Vagina (tissue), 2 donors: ENCODE measurements at places on chromosomes 5 and 9.

DNA sequence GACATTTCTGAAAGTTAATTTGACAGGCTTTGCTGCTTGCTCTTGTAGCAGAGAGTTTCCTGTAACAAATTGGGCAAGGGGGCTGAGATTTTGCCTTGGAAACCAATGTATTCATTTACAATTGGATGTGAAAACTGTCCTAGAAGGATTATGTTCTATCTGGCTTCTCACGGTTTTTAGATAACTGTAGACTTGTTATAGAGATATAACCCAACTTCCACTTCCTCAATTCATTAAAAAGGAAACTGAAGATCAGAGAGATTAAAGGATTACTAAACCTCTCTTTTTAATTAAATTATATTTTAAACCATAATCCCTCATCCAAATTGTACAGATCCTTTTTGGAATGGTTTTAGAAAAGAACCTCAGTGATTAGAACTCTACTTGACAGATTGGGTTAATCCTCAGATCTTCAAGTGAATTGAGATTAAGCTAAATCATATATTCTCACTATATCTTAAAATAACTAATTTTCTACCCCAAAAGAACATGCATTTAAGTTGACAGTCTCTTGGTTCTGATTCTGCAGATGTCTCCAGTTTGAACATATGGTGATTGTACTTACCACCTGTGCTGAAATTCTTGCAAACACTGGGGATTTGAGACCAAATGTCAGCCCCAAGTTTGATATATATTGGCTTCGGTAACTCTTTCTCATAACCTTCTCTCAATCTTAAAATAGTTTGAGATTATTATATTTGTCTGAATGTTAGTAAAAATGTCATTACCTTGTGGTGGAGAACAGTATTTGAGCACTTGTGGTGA lies 130.1 kb upstream of the C9orf72 start:
- DNase-seq: no peak
- no peaks in the 10 kb centered on the region for H3K36me3 ChIP-seq
- H3K4me1 ChIP-seq: no peaks in the 10 kb centered on the region
- H3K27ac ChIP-seq: no peak overlapping the region

- no peak overlapping the region for H3K4me3 ChIP-seq
- no peaks in the 10 kb centered on the region for H3K36me3 ChIP-seq
- no peaks in the 10 kb centered on the region for H3K4me1 ChIP-seq
- no peak overlapping the region for H3K27ac ChIP-seq
- no peak for DNase-seq
These were observed 12.0 kb upstream of the PHYKPL start for GRCh38 chr5:178244576-178244975.

DNA sequence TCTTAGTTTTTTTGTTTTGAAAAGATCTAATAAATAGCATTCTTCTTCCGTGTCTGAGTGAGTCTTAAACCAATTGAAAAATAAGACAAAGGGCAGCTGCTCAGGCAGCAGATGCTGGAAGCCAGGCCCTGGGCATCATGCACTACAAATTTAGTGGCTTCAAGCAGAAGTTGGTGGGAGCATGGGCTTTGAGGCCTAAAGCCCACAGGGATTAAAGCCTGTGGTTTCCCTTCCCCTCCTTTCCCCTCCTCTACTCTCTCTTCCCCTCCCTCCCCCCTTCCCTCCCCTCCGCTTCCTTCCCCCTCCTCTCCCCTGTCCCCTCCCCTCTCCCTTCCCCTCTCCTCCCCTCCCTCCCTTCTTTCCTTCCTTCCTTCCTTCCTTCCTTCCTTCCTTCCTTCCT lies 20.1 kb upstream of the KIF4B start:
- DNase-seq: no peak
- no peak overlapping the region for H3K4me3 ChIP-seq
- no peaks in the 10 kb centered on the region for H3K36me3 ChIP-seq
- H3K27ac ChIP-seq: no peak overlapping the region
- H3K27me3 ChIP-seq: no peaks in the 10 kb centered on the region

DNA sequence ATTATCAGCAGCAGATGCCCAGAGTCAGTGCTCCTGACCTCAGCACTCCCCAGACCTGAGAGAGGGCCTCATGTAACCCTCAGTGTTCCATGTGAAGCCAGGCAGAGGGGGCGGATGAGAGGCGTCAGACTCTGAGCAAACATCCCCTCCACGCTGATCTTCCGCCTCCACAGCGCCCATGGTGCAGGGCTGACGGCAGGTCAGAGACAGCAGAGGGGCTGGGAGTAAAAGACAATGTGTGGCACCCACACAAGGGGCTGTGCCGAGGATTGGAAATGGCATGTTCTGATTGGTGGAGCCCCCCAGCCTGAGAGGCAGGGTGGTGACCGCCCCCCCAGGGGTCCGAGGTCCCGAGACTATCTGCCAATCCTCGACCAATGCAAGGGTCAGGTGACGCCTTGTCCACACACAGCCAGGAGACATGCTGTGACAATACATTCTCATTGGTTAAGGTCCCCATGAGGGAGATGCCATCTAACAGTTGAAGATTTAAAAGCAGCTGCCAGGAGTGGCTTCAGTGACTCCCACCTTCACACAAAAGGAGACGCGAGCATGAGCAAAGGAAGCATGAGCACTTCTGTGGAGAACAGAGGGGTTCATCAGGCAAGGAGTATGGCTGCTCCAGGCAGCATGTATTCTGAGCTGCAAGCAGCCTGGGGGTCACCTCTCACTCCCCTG lies 19.3 kb upstream of the SLC25A51 start:
- DNase-seq: no peak

- H3K27me3 ChIP-seq: no peaks in the 10 kb centered on the region
- H3K36me3 ChIP-seq: no peaks in the 10 kb centered on the region
- H3K4me1 ChIP-seq: no peaks in the 10 kb centered on the region
- H3K4me3 ChIP-seq: no peak overlapping the region
These were observed 111.1 kb upstream of the RASA1 start for GRCh38 chr5:87156631-87157030.

GRCh38 chr5:136491806-136492205 lies 126.5 kb upstream of the TRPC7 start:
- H3K36me3 ChIP-seq: no peaks in the 10 kb centered on the region
- no peaks in the 10 kb centered on the region for H3K4me1 ChIP-seq
- no peaks in the 10 kb centered on the region for H3K27me3 ChIP-seq
- no peak overlapping the region for H3K27ac ChIP-seq
- no peak for DNase-seq
- H3K4me3 ChIP-seq: no peak overlapping the region

DNA sequence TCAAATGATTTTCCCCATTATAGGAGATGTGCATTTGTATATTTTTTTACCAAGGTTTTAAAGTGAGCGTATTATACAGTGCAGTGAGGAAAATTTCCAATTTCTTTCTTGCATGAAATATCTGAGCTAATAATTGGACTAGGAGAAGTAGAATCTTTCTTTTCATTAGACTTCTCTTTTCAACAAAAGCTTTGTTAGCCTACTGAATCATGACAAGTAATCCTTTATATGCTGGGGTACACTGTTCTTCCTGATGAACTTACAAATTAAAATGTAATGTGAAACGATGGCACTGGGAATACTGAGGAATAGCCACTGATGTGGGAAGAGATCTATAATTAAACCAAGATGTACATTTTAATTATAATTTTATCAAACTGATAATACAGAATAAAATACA lies 829.6 kb downstream of the PTPRD start:
- H3K4me3 ChIP-seq: no peak overlapping the region
- DNase-seq: no peak
- no peaks in the 10 kb centered on the region for H3K36me3 ChIP-seq
- no peaks in the 10 kb centered on the region for H3K4me1 ChIP-seq

- no peak for DNase-seq
- no peak overlapping the region for H3K27ac ChIP-seq
- no peaks in the 10 kb centered on the region for H3K4me1 ChIP-seq
- no peaks in the 10 kb centered on the region for H3K27me3 ChIP-seq
These were observed 47.2 kb upstream of the OR13F1 start for GRCh38 chr9:104456831-104457230.

DNA sequence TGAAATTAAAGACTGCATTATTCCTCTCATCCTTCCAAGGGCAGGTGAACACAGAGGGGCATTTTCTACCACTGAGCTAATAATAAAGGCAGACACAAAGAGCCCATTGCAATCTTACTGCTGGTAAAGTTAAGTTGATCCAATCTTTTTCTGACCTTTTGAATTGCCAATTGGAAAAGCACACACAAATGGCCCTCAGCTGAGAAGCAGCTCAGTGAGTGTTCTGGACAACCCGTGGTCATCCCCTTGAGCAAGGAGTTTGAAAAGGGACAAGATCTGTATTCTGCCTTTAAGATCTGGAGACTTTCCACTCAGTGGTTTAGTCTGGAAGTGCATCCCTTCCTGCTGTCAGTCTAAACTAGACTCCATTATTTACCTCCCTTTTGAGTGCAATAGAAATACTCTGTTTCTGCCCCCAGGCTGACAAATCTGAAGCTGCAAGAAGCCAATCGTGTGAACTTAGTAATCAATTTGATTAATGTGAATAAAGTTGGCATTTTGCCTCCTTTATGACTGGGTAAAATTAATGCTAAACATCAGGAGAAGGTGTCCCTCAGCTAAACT lies 835.7 kb downstream of the MAT2B start:
- H3K36me3 ChIP-seq: no peaks in the 10 kb centered on the region
- no peaks in the 10 kb centered on the region for H3K4me1 ChIP-seq
- H3K27me3 ChIP-seq: no peaks in the 10 kb centered on the region
- H3K27ac ChIP-seq: no peak overlapping the region
- no peak overlapping the region for H3K4me3 ChIP-seq

DNA sequence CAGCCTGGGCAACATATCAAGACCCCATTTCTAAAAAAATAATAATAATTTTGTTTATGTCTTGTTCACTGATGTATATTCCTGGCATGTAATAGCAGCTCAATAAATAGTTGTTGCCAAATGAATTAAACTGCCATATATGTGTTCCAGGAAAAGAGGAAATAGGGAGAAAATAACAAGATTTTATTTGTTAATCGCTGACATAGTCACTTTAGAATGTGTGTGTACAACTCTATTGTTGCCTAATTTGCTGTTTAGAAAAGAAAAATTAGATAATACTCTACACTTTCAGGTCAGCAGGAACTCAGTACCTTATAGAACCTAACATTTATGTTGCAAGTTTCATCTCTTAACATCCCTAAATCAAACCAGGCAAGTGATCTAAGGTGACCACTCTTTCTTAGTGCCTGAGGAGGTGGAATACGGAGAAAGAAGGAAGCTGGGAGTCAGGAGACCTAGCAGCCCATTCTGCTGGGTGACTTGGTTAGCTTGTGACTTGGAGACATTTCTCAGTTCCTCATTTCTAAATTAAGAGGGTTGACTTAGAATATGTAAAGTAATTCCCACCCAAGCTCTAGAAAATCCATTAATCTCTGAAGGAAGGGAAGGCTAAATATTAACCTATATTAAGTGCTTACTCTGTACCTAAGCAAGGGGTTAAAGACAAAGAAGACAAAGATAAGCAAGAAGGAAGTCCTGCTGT lies 110.3 kb upstream of the IQGAP2 start:
- no peak overlapping the region for H3K4me3 ChIP-seq
- H3K27me3 ChIP-seq: no peaks in the 10 kb centered on the region
- H3K36me3 ChIP-seq: no peaks in the 10 kb centered on the region
- no peaks in the 10 kb centered on the region for H3K4me1 ChIP-seq
- no peak overlapping the region for H3K27ac ChIP-seq

- H3K4me3 ChIP-seq: no peak overlapping the region
- H3K4me1 ChIP-seq: no peaks in the 10 kb centered on the region
- H3K27me3 ChIP-seq: no peaks in the 10 kb centered on the region
- H3K36me3 ChIP-seq: no peaks in the 10 kb centered on the region
- no peak overlapping the region for H3K27ac ChIP-seq
These were observed 32.0 kb downstream of the ANKRD55 start for GRCh38 chr5:56200971-56201666.

DNA sequence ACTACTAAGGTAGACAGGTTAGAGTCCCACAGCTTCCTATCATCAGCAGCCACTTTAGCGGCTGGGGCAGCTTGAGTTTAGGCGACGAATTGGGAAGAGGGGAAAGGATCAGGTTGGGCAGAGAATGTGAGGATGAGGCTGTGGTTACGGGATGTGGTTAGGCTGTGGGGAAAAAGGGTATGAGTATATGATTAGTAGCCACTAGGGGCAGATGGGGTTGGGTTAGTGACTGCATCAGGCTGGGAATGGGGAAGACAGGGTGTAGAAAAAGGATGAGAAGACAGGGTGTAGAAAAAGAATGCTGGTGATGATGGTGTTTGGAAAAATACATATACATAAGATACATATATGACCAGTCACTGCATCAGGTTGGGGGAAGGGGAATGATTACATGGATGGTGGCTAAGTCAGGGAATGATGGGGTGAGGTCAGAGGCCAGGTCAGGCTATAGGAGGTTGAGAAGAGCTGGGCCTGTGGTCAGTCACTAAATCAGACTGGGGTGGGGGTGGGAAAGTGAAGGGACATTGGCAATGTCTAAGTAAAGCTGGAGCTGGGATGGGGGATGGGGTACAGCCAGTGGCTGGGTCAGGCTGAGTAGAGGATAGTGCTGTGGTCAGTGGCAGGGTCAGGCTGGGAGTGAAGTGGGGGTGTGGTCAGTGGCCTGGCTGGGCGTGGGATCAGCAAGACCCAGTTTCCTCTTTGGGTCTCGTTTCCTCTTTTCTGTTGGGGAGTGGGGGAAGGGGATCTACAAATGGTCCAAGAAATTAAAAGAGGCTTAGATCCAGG lies 2.1 kb downstream of the TLN1 start:
- H3K27ac ChIP-seq: peak overlapping the region; percentile 89
- H3K4me3 ChIP-seq: peak overlapping the region; percentile 84
- DNase-seq: no peak
- peaks cover 71% of the 10 kb centered on the region for H3K4me1 ChIP-seq
- peaks cover 10% of the 10 kb centered on the region for H3K36me3 ChIP-seq
- no peaks in the 10 kb centered on the region for H3K27me3 ChIP-seq

GRCh38 chr5:59132131-59132530 lies 549.3 kb downstream of the RAB3C start:
- DNase-seq: no peak
- no peaks in the 10 kb centered on the region for H3K27me3 ChIP-seq
- no peak overlapping the region for H3K27ac ChIP-seq

DNA sequence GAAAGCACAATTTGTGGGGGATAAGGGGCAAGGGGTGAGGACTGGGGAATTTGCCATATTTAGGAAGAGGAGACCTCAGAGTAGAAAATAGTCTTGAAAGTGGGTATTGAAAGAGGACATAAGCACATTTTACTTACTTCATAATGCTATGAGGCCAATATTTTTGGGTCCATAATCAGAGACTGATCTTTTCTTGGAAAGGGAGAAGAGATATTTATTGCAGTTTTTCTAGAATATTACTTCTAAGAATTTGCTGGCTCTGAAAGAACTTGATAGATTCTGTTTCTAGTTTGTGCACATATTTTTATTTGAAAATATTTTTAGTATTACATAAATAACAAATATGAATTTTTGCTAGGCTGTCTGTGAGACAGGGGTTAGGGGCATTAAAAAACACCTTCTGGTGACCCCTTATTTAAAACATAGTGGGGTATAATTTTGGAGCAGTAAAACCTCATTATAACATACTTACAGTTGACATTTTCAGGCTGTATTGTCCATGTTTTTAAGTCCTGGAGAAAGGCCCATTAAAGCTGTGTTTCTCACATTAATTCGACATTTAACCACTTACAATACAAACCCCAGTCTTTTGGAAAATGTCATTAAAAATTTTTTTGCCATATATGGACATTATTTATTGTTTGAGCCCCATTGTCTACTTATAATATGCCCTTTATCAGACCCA lies 118.9 kb upstream of the NFIB start:
- no peaks in the 10 kb centered on the region for H3K27me3 ChIP-seq
- H3K27ac ChIP-seq: no peak overlapping the region
- no peak overlapping the region for H3K4me3 ChIP-seq

GRCh38 chr9:18976221-18976708 lies 56.7 kb downstream of the SAXO1 start:
- DNase-seq: no peak
- H3K27me3 ChIP-seq: no peaks in the 10 kb centered on the region
- H3K4me3 ChIP-seq: peak overlapping the region; percentile 17
- H3K27ac ChIP-seq: peak overlapping the region; percentile 21
